Stimulated activated CD8-positive, alpha-beta memory T cell treated with anti-CD3 and anti-CD28 coated beads, Interleukin-4, amount 100 ng/mL, for 4 hours (primary cell): ENCODE measurements at places on chromosomes 4 and X.

- no peak for DNase-seq
Observed at GRCh38 chr4:79626611-79627010, 218.6 kb upstream of the GK2 start.

- DNase-seq, result no peak
Observed at GRCh38 chr4:78784236-78784865, 8.2 kb downstream of the BMP2K start.

DNA sequence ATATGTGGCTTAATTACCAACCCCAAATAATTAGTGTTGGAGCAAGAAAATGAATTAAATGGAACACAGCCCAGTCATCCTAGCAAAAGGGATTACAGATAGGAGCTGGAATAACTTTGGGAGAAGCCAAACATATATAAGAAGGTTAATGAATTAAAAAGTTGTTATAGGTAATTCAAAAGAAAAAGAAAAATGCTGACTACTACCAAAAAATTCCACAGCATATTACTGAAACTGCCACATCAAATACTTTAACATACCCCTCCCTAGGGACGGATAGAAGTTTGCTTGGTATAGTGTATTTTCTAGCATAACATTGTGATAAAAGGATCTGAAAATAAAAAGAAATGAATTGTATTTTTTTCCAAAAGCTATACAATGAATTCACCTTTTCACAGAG, 99.5 kb downstream of the ENOX2 start:
- DNase-seq, result no peak

DNA sequence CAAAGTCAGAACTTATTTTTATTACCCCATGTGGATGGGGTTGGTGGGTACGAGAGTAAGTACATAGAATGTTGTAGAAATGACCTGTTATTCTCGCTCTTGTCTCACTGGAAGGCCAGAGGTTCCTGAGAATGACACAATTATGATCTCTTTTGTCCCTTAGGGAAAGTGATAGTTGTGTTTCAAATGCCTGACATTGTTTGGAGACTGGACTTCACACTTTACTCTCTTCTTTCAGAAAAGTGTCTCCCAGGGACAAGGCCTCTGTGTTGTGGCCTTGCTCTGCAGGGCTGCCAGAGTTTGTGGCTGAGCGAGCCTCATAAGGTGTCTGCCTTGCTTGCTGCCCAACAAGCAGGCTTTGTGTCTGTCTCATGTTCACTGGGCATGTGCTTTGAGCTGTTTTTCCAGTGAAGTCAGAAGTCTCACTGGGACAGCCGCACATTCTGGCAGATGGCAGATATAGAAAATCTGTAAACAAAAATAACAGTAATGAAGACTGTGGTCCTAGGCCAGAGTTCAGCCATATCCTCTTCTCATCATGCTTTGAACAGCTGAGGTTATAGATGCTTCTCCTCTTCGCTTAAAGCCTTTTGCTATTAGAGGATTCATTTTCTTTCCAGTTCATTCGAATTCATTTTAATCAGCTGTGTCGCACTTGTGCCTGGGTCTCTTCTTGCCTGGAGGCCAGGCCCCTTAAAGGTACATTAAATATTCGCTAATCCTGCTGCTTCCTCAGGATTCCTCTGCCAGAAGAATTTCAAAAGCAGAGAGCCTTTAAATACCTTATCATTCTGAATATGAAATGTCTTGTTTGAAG, 14.4 kb downstream of the PPEF1 start:
- DNase-seq, result no peak

- DNase-seq, result no peak
Observed at GRCh38 chr4:105194328-105195231, 47.9 kb downstream of the TET2 start.

DNA sequence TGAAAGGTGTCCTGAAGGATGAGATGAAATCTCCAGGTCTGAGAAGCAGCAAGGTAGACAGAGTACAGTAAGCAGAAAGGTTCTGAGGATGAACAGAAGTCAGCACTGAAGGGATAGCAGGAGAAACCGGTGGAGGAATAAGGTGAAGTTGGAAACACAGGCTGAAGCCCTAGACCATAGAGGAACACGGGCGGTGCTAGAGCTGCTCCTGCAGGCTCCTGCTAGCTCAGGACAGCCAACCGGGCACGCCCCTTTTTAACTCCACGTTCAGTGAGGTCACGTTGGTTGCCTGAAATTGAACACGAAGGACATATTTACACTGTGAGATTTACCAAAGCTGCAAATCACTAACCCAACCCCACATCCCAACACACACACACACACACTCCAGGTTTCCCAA, 1886.4 kb upstream of the AGA start:
- DNase-seq, result no peak

- no peak for DNase-seq
Observed at GRCh38 chr4:124092101-124092500, 620.4 kb downstream of the ANKRD50 start.

GRCh38 chr4:81482326-81482725, 10.6 kb upstream of the RASGEF1B start:
- DNase-seq, result no peak

- DNase-seq, result no peak
Observed at GRCh38 chr4:23348789-23349498, 540.9 kb downstream of the PPARGC1A start.

DNA sequence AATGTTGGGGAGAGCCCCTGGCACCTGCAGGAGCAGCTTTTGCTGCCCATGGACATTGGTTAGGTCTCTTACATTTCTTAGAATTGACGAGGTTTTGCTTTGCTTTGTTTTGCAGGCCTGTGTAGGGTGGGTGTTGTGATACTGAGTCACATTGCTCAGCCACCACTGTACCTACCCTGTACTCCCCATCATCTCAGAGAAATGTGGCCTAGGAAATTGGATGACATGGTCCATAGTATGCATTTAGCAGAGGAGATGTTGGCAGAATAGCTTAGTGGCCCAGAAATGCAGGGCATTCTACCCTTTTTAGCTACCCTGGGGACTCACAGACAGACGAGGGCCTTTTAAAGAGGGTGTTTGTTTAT, 43.7 kb downstream of the IL21 start:
- DNase-seq, result no peak

DNA sequence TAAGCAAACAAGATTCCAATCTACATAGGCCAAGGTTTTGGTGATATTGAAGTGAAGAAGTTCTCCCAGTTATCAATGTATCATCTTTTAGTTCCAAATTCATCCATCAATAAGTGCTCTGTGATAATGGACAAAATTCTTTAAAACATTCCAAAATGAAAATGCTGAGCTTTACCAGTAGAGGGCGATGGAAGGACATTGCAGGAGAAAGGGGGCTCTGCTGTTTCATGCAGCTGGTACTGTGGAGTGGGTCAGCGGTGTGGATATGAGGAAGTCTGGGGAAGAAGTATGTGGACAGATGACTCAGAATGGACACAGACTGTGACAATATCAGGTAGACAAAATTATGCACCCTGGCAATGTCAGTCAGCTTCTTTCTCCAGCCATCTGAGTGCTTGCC, 46.6 kb upstream of the HS6ST2 start:
- no peak for DNase-seq
